ENCODE measurements at places on chromosomes 1 and 21. TPM values are rescaled to one million over a fixed set of nuclear protein-coding genes. Genes with fewer than 3 reads are reported as not detected.

Gene CYP2J2
- 2.6 TPM for total RNA-seq

Gene AQP10
- not detected for total RNA-seq

Gene CACHD1
- 2.9 TPM for total RNA-seq

DNA sequence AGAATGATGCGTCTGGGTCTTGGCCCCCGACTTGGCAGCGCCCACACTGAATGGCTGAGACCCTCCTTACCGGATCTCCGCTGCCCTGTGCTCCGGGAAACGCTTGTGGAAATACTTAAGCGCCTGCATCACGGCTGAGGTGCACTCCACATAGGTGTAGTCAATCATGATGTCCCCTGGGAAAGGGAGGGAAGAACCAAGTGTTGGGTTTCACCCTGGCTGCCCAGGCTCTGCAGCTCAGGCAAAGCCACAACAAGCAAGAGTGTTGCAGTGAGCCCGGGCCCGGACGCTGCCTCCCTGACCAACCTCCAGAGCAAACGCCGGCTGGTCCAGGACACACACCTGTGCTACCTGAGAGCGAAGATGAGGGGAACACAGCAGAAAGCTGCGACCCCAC is 21.5 kb upstream of the SPATC1L start:
- DNase-seq: no peak

GRCh38 chr1:227792216-227793078 is 23.0 kb upstream of the PRSS38 start:
- DNase-seq: no peak

- no peak for DNase-seq
Measured at GRCh38 chr1:12185036-12185917, 18.5 kb downstream of the TNFRSF1B start.

DNA sequence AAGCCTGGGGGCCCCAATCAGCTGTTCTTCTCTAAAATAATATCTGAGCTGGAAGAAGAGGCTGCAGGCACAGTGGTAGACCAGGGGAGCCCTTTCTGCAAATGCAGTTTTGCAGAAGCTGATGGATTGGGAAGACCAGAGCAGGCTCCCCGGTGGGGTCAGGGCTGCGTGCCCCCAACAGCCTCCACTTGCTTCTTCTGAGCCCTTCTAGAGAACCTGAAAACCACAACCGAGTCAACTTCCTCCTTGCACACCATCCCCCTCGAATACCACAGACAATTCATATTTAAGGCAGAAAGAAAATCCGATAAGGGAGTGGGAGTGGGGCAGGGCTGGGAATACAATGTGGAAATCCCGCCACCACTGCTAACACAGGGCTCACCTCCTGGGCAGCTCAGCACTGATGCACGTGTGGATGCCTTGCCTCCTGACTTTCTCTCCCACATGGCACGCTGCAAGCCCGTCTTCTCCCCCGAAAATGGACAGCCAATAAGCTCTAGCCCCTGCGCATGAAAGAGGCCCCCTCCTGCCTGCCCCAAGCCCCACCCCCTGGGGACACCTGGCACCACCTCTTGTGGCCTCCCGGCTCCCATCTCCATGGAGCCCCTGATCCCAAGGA is 25.4 kb upstream of the ALDH4A1 start:
- DNase-seq: peak; percentile 62

DNA sequence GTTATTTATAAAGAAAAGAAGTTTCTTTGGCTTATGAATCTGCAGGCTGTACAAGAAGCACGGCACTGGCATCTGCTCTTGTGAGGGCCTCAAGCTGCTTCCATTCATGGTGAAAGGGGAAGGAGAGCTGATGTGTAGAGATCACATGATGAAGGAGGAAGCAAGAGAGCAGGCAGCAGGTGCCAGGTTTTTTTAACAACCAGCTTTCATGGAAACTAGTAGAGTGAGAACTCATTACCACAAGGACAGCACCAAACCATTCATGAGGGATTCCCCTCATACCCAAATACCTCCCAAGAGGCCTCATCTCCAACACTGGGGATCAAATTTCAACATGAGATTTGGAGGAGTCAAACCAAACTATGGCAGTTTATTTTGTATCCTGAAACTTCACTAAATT is 85.8 kb upstream of the CAMK1G start:
- DNase-seq: no peak

GRCh38 chr21:43703035-43703880 is 15.7 kb upstream of the PDXK start:
- DNase-seq: peak; percentile 41

Gene S1PR1
- 129 TPM for total RNA-seq

DNA sequence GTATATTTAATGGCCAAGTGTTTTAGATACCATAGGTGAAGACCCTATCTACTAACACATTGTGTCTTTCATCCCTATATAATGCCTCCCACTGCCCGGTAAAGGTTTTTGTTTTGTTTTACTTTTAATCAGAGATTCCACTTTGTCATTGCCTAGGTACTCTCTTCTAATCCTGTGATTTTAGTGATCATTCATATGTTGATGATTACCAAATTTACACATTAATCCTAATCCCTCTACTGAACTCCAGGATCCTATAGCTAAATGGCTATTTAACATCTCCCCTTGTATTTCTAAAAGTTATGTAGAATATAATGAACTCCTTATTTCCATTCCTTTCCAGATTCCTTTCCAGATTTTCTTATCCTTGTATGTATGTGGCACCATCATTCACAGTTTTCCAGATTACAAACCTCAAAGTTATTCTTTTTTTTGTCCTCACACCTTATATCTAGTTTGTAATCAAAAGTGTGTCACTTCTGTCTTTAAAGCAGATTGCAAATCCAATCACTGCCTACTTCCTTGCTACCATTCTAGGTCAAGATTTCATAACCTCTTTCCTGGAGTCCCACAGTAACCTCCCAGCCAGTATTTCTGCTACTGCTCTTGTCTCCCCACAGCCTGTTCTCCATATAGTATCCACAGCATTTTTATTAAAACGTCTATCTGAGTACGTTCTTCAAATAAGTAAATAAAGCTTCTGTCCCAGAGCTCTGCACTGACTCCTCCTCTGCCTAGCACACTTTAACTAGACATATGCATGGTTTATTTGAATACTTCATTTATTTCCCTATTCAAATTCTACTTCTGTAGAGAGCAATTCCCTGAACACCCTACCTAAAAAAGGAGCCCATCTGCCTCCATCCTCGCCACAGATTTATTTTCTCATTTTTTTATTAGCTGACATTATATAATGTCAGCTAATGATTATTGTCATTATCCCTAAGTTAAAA is 157.8 kb downstream of the KCNT2 start:
- no peak for DNase-seq

Gene FCRLB
- total RNA-seq: 0.10 TPM

GRCh38 chr1:169236880-169237279 is 130.4 kb downstream of the ATP1B1 start:
- DNase-seq: no peak

DNA sequence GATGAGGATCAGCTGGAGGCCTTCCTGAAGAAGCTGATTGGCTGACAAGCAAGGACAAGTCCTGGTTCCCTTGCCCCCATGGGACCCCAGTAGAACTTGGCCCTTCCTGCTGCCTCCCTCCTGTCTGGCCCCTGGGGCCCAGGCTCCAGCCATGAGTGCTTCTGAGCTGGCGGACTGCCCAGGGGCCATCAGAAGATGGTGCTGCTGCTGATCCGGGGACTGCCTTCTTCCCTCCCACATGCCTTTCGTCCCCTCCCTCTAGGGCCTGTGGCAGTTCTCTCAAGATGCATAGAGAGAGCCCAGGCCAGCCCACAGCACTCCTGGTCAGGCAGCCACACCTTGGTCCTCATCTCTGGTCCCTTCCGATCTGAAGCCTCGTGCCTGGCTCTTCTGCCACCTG is 57.9 kb upstream of the PRKACB start:
- DNase-seq: no peak

DNA sequence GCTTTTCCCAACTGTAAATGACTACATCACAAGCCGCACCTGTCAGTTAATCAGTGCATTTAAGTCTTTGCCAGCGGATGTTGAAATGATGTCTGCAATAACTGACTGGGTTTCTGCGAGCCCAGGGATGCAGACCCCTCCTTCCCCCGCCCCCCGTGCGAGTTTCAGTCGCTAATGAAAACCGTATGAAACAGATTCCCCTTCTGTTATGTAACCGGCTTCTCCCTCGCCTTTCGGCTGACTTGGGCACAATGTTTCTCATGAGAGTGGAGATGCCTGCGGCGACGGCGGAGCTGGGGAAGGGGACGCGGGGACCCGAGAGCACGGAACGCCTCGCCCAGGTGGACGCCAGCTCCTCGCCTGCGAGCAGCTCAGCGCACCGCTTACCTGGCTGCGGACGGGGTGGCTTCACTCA is 753 bp downstream of the KCNJ6 start:
- no peak for DNase-seq

GRCh38 chr1:56032096-56032676 is 547.2 kb downstream of the PLPP3 start:
- DNase-seq: no peak

Gene KRTAP12-2
- total RNA-seq: not detected

DNA sequence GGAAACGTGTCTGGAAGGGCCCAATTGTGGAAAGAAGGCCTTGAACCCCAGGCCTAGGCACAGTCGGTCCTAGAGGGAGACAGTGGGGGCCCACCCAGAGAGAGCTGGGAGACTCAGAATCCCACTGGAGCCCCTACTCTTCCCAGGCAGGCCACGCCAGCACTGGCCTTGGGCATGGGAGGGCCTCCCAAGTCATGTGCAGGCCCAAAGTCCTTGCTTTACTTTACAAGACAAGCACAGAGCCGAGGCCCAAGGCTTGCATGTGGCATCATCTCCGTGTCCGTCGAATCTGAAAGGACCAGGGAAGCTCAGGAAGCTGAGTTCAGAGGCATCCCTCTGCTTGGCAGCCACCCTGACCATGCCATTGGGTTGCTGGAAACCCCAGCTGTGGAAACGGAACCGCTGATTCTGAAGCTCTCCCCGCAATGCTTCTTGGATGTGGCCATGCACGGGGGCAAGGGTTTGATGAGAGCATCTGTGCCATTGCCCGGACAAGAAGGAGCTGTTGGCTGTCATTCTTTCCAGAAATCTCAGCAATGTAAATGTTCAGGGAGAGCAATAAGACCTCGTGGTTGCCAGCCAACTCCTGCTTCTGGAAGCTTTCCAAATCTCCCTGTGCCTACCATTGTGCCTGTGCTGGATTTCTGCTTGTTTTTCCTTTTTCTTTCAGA is 32.8 kb downstream of the ABCG1 start:
- DNase-seq: no peak

DNA sequence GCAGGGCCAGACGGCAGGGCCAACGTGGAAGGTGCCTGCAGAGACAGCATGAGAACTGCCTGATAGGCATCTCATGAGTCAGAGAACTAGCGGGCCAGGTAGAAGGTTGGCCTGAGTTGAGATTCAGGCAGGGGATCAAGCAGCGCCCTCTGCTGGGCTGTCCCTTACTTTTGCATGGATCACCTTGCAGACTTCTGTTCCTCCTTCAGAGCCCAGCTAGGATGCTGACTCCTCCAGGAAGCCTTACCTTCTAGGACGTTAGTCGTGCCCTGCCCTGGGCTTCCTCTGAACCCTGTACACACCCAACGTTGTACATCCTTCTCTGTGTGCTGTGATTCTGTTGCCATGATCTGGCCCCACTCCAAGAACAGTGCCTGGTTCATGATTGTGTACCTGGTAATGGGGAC is 231.3 kb upstream of the VAMP3 start:
- DNase-seq: peak; percentile 61

DNA sequence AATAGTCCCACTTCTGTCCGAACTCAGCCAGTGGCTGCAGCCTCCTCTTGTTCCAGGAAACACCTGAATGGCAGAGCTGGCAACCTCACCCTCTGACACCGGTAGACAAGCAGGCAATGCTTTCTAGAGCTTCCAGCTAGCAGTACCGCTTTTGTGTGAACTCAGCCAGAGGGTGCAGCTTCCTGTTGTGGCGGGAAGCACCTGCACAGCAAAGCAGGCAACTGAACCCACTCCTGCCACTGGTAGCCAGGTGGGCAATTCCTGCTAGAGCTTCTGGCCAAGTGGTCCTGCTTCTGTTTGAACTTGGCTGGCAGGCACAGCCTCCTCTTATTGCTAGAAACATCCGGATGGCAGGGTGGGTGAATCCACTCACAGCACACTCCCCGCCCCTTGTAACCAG is 40.1 kb upstream of the TMPRSS15 start:
- DNase-seq: no peak

- DNase-seq: no peak
Measured at GRCh38 chr1:207811920-207812720, 60.3 kb downstream of the CD46 start.

Gene PPM1J
- total RNA-seq: 0.74 TPM

DNA sequence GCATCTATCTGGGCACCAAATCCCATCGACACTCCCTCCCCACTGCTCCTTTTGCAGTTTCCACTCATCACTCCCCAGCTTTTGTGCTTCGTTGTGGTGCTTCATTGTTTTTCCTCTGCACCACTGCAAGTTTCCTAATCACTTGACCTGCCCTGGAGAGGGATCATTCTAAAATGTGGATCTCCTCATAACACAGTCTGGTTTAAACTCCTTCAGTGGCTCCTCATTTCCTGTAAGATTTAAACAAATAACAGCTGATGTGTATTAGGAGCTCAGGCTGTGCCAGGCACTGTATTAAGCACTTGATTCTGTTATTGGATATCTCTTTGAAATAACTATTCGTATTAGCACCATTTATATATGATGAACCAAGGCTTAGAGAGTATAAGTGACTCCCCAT is 51.3 kb downstream of the MAP10 start:
- DNase-seq: no peak

Gene GIPC2
- total RNA-seq: 0.31 TPM

Gene LCE3E
- total RNA-seq: not detected

All from activated naive CD4-positive, alpha-beta T cell treated with anti-CD3 and anti-CD28 coated beads for 36 hours (primary cell).